Activated effector memory CD4-positive, alpha-beta T cell treated with Interleukin-2 at 50 U/mL for 16 hours (primary cell): ENCODE measurements at places on chromosomes 6 and 20.

DNA sequence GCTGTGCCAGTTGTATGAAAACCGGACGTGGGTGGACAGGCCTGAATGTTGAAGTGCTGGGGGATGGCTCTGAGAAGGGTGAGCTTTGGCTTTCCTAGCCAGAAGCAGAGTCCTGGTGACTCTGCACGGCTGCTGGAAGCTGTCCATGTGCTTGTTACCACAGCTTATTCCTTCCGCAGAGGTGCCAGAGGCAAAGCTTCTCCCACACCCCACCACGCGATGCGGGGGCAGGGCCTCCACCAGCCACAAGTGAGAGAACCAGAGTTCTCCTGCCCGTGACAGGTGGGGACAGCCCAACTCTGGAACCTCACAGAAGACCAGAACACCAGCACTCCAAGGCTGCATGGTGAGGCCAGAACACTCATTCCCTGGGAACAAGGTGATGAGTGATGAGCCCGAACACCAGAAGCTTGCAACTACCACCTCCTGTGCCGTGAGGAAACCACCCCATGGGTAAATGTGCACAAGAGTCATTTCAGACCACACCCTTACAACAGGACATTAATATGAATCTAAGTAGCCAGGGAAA lies 36.7 kb downstream of the JAG1 start:
- DNase-seq, result no peak

DNA sequence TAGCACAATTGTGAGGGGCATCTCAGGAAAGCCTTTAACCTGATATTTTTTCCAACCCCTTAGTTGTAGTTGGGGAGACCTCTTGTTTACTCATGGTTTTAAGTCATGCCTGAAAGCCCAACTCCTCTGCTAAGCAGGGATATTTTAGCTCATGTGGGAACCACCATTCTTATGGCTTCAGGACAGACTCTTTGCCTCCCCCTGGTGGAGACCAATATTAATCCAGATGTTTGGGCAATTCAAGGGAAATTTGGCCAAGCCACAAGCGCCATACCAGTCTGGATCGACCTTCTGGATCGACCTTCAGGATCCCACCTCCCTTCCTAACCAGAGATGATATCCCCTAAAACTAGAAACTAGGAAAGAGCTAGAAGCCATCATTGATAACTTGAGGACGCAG lies 211.2 kb downstream of the C6orf118 start:
- no peak for DNase-seq

GRCh38 chr6:24093381-24093780 lies 32.6 kb upstream of the NRSN1 start:
- no peak for DNase-seq

DNA sequence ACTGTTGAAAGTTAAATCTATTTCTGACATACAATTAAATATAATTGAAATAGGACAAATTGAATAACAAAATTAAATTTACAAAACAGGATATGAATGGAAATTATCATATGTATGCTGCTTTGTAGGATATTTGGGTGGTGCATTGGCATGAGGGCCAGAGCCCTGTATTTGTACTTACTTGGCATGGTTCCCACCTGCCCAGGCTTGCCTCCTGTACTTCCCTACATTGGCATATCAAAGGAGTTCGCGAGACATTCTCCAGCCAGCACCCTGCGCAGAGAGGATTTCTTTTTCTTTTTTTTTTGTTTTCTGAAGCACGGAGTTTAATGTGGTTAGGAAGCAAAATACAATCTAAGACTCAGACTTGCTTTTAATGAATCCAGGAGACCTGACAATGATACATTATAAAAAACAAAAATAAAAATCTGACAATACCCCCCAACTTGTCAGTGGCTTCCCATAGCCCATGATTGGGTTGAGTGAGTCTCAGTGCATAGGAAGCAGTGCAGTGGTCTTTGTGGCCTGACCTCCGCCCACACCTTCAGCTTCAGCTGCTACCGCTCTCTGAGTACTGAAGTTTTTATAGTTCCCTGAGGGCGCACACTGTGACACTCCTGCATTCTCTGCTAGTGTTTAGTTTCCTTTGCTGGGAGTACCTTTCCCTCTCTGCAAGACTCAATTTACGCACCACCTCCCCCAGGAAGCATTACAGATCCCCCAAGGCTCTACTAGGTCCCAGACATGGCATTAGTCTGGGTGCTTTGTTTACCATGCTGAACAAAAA lies 440.8 kb downstream of the UTRN start:
- DNase-seq, result no peak

- DNase-seq, result no peak
Measured at GRCh38 chr6:109977791-109978173, 329 bp upstream of the GPR6 start.

- no peak for DNase-seq
Measured at GRCh38 chr6:4282926-4283325, 147.6 kb upstream of the ECI2 start.

DNA sequence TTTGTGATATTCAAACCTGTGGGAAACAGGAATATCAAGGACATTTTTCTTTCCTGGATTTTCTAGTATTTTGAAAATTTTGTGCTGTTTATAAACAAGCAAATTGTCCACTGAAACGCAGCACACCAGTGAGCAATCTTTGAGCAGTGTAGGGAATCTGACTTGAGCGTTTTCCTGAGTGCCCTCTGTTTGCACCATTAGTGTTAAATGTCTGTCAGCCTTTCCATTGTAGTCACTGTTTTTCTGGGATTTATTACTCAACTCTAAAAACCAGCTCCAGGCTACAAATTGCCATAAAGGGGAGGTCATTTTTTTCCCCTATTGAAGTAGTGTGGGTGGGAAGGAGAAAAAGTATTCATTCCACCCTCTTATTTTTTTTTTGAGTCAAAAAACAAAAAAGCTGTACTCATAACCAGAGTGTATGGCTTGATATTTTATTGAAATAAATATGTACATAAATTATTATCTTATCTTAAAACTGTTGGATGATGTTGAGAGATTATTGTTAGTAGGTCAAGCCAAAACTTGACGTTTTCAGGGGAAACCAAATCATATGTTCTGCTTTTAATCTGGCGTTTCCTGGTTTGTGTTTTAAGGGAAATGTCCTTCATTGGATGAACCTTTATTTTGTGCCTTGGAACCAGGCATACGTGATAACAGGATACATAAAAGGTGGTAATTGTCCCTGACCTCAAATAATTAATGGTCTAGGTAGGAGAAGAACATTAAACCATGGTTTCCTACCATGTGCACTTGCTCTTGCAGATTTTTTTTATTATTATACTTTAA lies 51.8 kb downstream of the TSHZ2 start:
- no peak for DNase-seq
